SK-N-SH (cell line): ENCODE measurements at places on chromosomes 1 and 21. TPM values are rescaled to one million over a fixed set of nuclear protein-coding genes. Genes with fewer than 3 reads are reported as not detected.
A peak's percentile ranks its signal among the peaks of the same experiment; 100 is the strongest.

GRCh38 chr1:54167422-54168139, 14.8 kb upstream of the CDCP2 start:
- no peak for DNase-seq

- no peak for DNase-seq
Measured at GRCh38 chr1:21937034-21937371, at the start of gene HSPG2. HSPG2 (minus strand) TSS chr1:21937310; CDS start chr1:21937217, 93 bp downstream.

DNA sequence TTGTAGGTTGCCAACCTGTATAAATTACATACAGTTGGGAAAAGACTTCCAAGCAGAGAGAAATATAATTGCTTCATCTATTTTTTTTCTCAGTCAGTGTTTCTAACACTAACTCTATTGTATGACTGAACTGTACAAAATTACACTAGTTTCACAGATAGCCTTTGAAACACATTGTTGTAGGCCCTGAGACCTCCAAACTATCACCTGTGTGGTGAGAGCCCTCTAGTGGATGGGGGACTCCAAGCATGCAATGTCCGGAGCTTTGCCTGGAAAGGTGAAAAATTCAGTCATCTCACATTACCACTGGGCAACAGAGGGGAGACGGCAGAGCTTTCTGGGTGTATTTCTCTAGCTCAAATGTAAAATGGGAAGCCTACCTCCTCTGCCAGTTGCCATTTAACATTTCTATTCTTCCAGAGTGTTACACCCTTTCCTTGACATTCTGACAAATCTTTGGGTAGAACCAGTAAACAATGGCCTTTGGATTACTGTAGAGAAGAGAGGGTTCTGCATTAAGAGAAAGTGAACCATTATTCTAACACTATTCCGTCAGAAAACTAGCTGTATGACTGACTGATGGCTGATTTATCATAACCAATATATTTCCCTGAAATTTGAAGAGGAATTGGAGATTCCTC, 212.2 kb downstream of the LYPLAL1 start:
- peak; percentile 23 for DNase-seq

DNA sequence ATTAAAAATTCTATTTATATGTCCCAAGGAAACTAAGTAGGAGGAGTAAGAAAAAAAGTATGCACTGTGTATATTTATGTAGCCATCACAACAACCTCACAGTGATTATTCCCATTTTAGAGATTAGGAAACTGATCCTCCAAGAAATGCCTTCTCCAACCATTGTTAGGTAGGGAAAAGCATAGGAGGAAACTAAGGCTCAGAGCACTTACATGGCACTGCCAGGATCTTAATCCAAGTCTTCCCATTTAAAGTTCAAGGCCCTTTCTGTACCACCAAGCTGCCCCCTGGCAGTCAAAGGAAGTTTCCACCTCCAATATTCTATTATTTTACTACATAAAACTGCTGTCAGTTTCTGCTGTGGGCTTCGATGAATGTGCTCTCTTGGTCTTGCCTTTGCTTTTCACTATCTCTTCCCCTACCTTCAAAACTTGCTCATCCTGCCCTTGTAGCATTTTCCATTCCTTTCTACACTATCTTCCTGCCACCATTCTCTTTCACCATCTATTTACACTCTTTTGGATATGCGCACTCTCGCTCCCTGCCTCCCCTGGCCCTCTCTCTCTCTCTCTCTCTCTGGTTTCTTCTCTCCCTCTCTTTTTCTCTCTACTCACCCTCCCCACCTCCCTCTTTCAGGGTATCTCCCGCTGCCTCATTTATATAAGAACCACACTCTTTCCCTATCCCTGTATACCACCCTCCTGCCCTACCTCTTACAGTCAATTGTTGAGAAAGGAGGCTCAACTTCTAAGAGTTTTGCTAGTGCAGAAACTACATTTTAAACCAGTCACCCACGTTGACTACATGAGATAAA, 34.0 kb downstream of the PUM1 start:
- DNase-seq, result no peak

PLPPR5 gene
- polyA plus RNA-seq, result 0.23 and 0.49 TPM in 2 replicates

ADGRL4 gene
- polyA plus RNA-seq, result 0.24 and 0.30 TPM in 2 replicates
